ENCODE measurements at places on chromosomes 5 and 9.

DNA sequence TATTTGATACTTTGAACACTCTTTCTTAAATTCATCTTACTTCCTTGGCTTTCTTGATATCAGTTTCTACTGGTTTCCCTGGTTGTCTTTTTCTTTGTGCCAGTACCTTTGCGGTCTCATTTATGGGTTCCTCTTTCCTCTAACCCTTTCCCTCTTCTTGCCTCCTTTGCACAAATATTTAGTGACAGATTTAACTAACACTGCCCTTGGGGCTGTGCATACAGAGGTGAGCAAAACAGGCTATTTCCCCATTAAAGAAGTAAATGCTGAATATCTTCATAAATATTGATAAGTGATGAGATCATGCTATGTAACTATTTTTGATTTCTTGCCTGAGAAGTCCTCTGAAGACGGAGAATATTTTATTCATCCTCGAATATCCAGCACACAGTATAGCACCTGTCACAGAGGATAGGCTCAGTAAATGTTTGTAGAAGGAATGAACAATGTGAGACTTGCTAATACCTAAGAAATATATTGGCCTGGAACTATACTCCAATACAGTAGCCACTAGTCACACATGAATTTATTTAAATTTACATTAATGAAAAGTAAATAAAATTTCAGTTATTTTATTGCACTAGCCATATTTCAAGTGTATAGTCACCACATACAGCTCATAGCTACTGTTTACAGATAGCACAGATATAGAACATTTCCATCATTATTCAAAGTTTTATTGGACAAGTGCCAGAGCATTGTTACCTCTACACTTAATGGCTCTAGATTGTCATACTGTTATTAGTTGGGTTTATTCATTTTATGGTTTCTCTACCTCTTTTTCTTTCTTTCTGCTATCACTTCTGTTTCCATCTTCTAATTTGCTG is 90.4 kb downstream of the RIC1 start:
- no peak for DNase-seq

DNA sequence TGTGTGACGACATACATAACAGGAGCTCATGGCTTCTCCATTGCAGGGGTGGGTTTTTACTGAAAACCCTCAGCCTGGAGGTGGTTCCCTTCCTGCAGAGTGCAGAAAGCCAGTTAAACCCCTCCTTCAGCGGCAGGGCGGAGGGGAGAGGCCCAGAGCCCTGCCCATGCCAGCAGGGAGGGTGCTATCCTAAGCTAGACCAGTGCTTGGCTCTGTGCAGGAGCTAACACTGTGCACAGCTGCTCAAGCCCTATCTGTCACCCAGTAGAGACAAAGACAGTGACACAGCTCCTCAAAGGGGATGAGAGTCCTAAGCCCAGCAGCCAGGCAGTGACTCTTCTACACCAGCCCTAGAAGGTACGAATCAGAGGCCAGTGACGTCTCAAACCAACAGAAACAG is 70.0 kb upstream of the ZSWIM6 start:
- DNase-seq, result no peak

- no peak for DNase-seq
These were observed 157.7 kb downstream of the CEP120 start for GRCh38 chr5:123265551-123265950.

DNA sequence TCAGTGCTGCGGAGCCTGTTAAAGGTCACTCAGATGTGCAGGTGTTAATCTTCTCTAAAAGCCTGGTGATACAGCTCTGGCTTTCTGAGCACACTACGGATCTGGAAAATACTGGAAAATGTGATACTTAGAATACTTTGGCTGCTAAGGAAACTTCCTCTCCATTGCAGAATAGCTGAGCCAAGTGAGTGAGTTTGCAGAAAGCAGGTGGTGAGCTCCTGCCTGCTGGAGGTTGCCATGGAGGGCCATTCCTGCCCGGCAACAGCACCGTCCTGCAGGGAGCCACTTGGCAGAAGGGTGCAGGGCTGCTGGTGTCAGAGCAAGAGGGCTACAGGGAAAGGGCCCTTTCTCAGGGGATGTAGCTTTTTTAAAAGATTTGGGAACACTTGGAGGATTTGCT is 40.7 kb downstream of the SECISBP2 start:
- peak; percentile 31 for DNase-seq

- no peak for DNase-seq
These were observed 18.8 kb downstream of the ZBTB34 start for GRCh38 chr9:126879288-126879687.

DNA sequence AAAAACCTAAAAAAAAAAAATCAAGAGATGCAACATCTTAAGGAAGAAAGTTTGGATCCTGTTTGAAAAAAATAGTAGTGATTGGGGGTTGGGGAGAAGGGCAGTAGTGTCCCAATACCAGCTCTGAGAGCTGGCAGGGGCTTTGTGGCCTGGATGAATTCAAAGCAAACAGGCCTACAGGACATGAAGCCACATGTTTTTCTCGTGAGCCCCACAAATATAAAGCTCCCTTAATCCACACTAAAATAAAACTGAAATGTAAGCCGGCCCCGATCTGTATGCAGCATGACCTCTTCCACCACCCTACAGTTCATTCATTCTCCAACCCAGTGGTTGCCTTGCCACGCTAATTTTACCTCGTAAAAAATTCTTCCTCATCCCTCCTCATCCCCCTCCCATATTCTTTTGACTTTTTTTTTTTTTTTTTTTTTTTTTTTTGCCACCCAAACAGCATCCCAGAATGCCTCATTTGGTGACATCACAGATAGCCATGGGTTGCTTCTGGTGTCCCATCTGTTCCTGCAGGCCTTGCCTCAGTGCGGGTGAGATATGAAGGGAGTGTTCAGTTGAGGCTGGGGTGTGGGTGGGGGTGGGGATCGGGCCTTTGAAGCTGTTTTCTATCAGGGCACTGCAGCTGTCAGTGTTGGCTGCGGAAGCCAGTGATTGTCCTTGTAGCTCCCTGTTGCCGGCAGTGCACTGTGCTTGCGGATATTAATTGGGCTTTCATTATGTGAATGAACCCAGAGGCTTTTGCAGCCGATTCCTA is 81.6 kb upstream of the NFIB start:
- peak; percentile 93 for DNase-seq

- DNase-seq, result no peak
These were observed at the start of gene ARL14EPL for GRCh38 chr5:116032094-116032517. Gene ARL14EPL, plus strand, starts transcription at chr5:116032472. Its CDS starts 18,994 bp downstream, at chr5:116051466.

- no peak for DNase-seq
These were observed 347.1 kb downstream of the EBF1 start for GRCh38 chr5:158752656-158752973.

GRCh38 chr9:69131682-69132081 is 42.4 kb upstream of the TJP2 start:
- DNase-seq, result no peak

GRCh38 chr9:71830153-71830552 is 61.8 kb upstream of the CEMIP2 start:
- peak; percentile 97 for DNase-seq

- DNase-seq, result no peak
These were observed 27.9 kb downstream of the MCTP1 start for GRCh38 chr5:95256991-95257390.

- no peak for DNase-seq
These were observed 101.0 kb downstream of the NR3C1 start for GRCh38 chr5:143302341-143303045.
